ENCODE measurements at places on chromosomes 2 and 18. TPM values are rescaled to one million over a fixed set of nuclear protein-coding genes. Genes with fewer than 3 reads are reported as not detected.
A peak's percentile ranks its signal among the peaks of the same experiment; 100 is the strongest.

The SULT1C4 gene
- total RNA-seq = 3.1 TPM

The SLC11A1 gene
- total RNA-seq = 32.0 TPM

The CPO gene
- 0.63 TPM for total RNA-seq

The DES gene
- 19,781 TPM for total RNA-seq

The FAM237A gene
- total RNA-seq = not detected

The ELAC1 gene
- total RNA-seq = 3.7 TPM

The CNDP1 gene
- total RNA-seq = not detected

The MIB1 gene
- total RNA-seq = 36.0 TPM

GRCh38 chr2:150135223-150135883, 352.1 kb downstream of the RND3 start:
- no peak for DNase-seq

- DNase-seq = peak; percentile 90
Observed at GRCh38 chr2:75090770-75091515, 108.4 kb downstream of the TACR1 start.

DNA sequence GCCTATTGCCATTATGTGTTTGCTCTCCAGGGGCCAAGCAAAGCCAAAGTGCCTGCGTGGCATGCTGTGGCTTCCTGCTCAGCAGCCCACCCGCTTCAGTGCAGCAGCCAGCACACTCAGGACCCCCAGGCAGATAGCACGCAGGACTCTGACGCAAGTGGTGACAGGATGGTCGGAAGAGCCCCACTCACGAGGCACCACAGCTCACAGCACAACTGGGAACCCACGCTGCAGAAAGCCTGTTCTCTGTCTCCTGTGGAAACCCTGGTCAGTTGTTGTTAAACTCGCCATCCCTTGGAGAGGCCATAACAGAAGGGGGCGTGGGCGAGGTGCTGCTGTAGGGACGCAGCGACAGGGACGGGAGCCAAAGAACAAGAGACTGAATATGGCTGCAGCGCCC, 76.4 kb downstream of the HDAC4 start:
- no peak for DNase-seq

- no peak for DNase-seq
Observed at GRCh38 chr2:166454006-166454595, 39.9 kb downstream of the SCN7A start.

GRCh38 chr2:222698276-222698675, 26.8 kb downstream of the MOGAT1 start:
- no peak for DNase-seq

DNA sequence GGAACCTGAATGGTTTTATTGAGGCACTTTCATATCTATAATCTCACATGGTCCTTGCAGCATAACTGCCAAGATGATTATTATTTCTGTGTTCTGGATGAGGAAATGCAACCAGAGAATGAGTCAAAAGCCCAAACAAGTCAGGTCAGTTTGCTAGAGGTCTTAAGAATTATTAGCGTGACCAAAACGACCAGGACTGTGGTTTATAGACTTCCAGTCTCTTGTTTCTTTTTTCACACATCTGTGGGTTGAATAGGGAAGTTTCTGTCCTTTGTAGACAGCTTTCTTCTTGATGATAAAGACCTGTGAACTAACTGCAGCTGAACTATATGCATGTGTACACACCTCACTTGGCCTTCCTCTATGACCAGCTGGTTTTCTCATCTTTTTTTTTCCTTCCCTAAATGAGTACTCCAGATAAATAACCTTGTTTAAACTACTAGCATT, 13.9 kb downstream of the ADAM23 start:
- no peak for DNase-seq

DNA sequence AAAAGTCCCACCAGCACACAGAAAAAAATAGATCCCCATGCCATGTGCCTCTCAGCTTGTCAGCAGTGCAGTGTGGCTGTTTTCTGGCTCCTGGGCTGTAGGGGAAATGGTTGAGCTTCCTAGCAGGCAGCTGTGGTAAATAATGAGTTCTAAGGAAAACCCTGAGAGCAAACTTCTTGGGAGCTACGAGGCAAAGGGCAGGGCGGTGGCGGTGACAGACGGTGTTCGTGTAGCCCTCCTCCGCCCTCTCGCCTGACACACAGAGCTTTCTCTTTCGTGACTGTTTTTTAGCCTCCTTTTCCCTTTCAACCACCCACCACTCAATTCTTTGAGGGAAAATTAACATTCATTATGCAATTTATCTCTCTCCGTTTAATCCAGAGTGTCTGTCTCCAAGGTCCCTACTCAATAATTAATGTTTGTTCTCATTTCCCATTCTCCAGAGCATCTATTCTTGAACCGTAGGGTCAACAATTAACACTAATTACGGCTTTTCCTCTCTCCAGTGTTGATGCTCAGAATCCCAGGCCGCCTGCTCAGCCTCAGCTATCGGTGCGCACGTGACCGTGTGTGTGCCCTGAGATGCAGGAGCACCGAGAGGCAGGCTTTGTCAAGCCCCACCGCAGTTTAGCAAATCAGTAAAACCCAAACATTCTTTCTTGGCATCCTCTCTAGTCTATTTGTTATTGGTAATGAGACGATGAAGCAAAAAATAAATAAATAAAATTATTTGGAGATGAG, 50.1 kb downstream of the KIAA2012 start:
- no peak for DNase-seq

- no peak for DNase-seq
Observed at GRCh38 chr2:163247156-163247846, 408.7 kb upstream of the KCNH7 start.
